ENCODE measurements at places on chromosomes 7 and 10. TPM values are rescaled to one million over a fixed set of nuclear protein-coding genes. Genes with fewer than 3 reads are reported as not detected.
A peak's percentile ranks its signal among the peaks of the same experiment; 100 is the strongest.

DNA sequence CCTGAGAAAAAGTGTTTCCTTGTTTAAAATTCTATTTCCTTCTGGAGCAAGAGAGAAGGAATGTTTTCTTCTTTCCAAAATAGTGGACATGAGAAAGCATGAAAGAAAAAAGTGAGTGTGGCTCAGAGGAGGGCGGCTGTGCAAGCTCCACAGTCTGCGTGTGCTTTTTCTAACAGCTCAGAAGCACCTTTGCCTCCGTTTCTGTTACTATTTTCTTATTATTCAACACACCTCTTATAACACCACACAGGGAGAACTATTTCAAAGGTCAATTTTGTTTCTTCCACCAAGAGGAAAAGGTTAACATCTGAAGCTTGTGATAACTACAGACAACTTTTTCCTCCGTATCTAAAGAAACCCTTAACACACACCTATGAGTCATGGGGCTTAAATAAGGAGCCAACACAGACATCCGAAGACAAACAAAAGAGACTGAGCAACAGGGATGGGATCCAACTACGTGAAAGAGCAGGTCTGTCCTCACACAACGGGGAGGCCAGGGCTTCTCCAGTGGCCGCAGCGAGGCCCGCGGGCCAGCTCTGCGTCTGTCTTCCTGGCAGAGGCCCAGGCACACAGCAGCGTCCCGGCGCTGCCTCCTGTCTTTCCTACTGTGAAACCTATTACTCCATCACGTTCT, 36.2 kb upstream of the NCAPG2 start:
- DNase-seq = peak; percentile 72

DNA sequence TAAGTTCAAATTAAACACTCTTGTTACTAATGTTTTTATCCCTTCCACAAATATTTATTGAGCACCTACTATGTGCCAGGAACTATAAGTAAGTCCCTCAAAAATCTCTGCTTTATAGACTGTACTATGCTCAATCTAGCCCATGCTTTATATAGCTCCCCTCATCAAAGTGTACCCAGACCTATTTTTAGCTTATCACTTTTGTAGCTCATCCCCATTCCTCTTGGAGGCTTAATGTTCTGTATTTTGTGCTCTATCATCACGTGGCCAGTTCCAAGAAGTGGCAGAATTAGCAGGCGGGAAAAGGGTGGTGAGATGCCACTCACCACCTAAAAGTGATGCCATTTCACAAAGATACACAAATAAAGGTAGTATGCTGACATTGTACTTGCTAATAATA, 138.1 kb upstream of the BET1 start:
- no peak for DNase-seq

DNA sequence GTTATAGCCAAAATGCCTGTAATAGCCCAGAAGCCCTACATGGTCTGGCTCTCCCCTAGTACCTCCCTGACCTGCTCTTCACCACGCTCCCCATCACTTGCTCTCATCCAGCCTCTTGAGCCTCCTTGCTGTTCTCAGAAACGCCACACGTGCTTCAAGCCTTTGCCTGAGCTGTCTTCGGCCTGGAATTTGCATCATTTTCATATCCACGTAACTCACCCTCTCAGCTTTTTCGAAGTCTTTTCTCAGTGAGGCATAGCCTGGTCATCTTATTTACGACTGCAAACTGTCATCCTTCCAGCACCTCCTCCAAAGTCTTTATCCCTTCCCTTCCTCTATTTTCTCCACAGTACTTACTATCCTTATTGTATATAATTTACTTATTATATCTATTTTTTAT, 151.0 kb upstream of the AHR start:
- DNase-seq = peak; percentile 47

The NRCAM gene
- total RNA-seq = 0.42 TPM

The OR13A1 gene
- total RNA-seq = not detected

The ICA1 gene
- not detected for total RNA-seq

The CALHM3 gene
- total RNA-seq = not detected

The IGFBP1 gene
- not detected for total RNA-seq

The TMEM196 gene
- total RNA-seq = not detected

DNA sequence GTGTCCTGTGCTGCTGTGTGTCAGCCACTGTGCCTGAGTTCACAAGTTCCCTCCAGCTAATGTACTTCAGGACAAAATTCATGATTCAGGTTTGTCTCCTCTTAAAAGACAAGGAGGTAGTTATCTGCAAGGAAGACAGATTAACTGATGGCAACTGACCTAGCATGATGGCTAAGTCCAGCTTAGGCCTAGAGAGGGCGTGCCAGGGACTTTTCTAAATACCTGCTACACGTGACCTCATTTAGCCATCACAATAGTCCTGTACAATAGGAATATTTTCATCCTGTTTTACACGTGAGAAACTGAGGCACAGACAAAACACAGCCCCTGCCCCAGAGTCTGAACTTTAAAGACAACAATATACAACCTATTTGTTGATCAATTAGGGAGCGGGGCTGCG, 275.7 kb downstream of the XPNPEP1 start:
- DNase-seq = no peak

DNA sequence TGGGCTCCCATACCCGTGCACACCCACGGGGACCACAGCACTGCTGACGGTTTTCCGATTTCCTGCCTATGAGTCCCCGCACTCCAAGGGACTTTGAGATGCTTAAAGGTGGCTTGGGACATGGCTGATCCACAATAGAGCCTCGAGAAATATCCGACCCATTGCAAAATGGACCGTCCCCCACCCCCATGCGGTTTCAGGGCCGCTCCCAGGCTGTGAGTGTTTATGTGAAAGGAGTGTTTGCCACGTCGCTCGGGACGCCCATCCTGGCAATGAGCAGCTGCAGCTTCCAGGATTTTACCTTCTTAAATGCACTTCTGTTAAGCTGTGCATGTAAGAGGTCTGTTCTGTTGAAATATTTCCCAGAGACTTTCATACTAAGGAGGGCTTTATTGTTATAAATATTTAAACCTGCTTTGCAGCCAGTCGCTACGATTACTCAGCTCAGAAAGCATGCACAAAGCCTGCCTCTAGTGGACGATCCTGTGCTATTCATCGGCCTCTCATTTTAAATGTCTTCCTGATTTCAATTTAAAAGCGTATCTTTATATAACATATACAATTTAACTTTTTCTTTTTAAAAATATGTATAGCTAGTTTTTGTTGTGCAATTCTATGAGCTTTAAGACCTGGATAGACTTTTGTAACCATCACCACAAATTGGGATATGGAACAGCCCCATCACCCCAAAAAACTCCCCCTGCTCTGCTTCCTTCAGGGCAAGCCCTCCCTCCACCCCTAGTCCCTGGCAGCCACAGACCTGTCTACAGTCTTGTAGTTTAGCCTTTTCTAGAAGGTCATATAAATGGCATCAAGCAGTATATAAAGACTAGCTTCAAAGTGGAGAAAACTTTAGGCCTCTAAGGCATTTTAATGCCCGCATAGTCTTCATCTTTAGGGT, 418.3 kb downstream of the PAXIP1 start:
- DNase-seq = no peak

The SLIT1 gene
- total RNA-seq = not detected

The ZKSCAN5 gene
- total RNA-seq = 11.7 TPM

GRCh38 chr7:150784954-150785353, 15.2 kb downstream of the TMEM176B start:
- DNase-seq = no peak

- no peak for DNase-seq
Observed at GRCh38 chr10:110029450-110029849, 21.7 kb downstream of the ADD3 start.

- no peak for DNase-seq
Observed at GRCh38 chr7:5388273-5388901, 35.2 kb downstream of the TNRC18 start.

DNA sequence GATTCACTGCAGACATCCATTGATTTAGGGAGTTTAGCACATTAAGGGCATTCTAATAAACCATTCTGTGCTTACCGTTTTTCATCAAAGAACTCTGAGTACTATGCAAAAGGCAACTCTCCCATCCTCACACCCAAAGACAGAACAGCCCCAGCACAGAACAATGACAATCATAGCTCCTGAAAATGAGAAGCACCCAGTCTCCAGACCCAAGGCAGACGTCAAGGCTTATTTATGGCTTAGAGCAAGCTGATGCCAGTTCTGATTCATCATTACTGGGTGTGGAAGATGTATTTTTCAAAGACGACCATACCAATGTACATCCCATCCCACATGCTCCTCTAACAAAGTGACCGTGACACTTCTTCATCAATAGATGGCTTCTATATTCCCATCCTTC, 67.6 kb downstream of the OSBPL3 start:
- no peak for DNase-seq

Measured in HFFc6 (cell line).